ENCODE measurements at places on chromosomes 7 and 10.

DNA sequence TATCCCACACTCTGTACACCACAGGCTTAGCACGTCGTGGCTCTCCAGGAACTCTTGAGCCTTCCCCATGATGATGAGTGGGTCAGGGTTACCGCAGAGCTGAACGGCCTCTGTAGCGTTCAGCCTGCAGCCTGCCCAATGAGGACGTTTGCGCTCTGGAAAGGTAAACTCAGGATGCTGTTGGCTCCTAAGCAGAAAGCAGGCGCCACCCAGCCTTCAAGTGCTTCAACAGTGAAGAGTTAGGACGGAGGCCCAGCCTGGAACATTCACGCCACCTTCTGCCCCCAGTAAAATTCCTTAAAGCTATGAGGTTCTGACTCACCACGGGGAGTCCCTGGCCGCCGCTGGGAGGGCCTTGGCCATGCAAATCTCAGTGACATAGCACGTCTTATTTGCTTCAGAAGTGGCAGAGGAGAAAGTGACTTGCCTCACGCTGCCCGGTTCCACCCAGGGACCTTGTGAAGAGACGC lies 161.5 kb upstream of the SH2B2 start:
- H3K27me3 ChIP-seq: no peaks in the 10 kb centered on the region
- peaks cover 12% of the 10 kb centered on the region for H3K4me1 ChIP-seq
- H3K36me3 ChIP-seq: peaks cover 3% of the 10 kb centered on the region
- H3K27ac ChIP-seq: no peak overlapping the region

- H3K27ac ChIP-seq: peak overlapping the region; percentile 93
- no peaks in the 10 kb centered on the region for H3K36me3 ChIP-seq
- DNase-seq: peak; percentile 38
- H3K27me3 ChIP-seq: peaks cover 5% of the 10 kb centered on the region
These were observed 627 bp upstream of the FLNC start for GRCh38 chr7:128829391-128830166.

DNA sequence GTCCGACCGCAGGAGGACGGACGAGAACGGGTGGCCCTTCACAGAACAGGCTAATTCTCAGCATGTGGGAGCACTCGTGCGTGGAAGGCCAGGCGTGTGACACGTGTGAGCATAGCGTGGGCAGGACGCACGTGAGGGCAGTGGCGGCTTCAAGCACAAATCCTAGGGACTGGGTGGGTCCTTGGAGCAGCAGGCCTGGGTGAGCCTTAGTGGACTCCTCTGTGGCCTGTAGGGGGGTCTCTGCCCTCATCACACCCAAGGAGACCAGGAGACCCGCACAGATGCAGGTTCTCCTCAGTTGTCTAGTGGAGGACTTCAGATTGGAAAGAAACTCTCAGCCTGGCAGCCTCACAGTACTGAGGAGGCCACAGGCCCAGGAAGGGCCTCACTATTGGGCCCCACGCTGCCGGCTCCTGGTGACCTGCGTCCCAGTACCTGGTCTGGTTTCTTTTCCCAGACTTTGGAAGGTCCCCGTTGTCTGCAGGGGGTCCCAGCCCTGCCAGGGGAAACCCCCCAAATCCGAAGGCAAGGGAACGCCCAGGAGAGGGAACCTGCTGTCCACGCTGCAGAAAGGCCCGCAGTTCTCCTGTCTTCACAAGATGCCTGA lies 49.1 kb upstream of the FAM20C start:
- no peaks in the 10 kb centered on the region for H3K27me3 ChIP-seq
- DNase-seq: no peak
- H3K4me3 ChIP-seq: no peak overlapping the region
- H3K36me3 ChIP-seq: no peaks in the 10 kb centered on the region
- H3K4me1 ChIP-seq: peaks cover 8% of the 10 kb centered on the region

DNA sequence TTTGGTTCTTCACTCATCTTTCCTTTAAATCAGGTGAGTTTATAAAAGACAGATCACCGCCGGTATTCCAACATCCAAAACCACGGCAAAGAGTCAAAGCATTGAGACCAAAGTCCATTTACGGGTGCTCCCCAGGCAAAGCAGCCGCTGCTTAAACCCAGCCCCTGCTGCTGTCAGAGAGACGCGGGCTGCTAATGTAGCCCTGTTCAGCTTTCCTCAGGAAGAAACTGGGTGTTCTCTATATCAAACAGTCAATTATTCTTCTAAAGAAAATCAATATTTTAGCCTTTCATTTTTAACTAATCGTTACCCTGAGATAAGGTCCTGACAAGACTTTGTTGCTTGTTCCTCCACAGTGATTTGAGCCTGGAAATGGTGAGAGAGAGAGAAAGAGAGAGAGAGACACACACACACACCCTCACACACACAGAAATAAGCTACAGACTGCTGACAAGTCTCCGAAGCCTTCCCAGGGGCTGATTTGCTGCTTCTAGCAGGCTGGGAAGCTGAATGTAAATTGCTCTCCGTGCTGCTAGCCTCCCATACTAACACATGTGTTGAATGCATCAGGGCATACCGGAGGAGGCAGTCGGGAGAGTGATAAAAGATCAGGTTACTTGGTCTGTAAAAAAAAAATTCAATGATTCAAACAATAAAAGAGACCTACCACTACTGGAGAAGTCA lies 183.0 kb upstream of the ANK3 start:
- H3K27ac ChIP-seq: no peak overlapping the region
- H3K4me3 ChIP-seq: no peak overlapping the region
- peak; percentile 74 for DNase-seq
- H3K36me3 ChIP-seq: no peaks in the 10 kb centered on the region
- H3K4me1 ChIP-seq: no peaks in the 10 kb centered on the region

DNA sequence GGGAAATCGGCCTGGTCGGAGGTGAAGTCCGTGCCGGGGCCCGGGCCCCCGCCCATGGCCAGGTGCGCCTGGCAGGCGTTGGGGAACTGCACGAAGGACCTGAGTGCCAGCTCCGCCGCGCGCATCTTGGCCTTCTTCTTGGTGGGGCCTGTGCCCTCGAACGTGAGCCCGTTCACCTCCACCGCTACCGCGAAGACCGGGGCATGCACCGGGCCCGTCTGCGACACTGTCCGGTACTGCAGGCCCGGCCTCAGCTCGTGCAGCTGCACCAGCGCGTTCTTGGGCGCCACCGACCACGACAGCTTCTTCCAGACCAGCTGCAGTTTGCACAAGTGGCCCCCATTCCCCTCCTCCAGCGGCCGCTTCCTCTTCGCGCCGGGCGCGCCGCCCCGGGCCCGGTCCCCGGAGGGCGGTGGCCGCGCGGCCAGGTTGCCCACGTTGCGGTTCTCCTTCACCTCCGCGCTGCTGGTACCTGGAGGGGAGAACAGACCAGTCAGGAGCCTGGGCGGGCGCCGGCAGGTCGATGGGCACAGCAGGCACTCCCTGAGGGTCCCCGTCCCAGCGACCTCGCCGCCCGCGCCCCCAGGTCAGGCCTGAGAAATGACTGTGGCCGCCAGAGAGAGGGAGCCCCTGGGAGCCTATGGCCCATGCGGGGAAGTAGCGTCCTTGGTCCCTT lies 307.4 kb downstream of the WDR37 start:
- H3K27me3 ChIP-seq: peaks cover 7% of the 10 kb centered on the region
- peaks cover 5% of the 10 kb centered on the region for H3K4me1 ChIP-seq
- H3K36me3 ChIP-seq: no peaks in the 10 kb centered on the region
- no peak for DNase-seq
- no peak overlapping the region for H3K27ac ChIP-seq

DNA sequence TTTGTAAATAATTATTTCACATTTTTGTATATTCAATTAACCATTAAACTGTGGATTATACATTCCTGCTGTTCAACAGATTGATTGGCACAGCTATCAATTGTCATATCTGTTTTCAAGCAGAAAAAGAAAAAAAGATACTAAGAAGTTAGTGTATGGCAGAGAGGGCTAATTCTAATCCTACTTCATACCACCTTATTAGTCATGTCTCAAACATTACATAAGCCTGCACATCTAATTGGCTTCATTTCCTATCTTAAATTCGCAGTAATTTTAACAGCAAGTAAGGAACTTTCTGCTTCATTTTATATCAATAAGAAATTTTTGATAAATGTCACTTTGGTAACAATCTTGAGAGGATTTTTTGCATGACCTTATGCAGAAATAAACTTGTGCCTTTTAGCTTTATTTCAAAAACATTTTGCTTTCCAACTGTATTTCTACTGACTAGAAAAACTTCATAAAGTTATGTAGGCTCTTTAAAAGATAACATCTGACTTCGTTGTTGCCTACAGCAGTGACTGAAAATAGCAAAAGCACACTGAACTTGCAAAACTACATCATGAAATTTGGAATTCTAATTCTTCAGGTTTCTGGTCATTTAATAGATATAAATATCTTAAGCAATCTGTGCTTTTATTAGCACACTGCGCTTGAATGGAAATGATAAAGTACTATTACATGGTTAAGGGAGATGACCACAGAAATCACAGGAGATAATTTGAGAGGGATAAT lies 111.5 kb downstream of the SEMA3C start:
- DNase-seq: no peak
- H3K27ac ChIP-seq: no peak overlapping the region
- H3K4me3 ChIP-seq: no peak overlapping the region
- H3K4me1 ChIP-seq: no peaks in the 10 kb centered on the region

GRCh38 chr7:1829111-1829510 lies 159.0 kb downstream of the ELFN1 start:
- no peak overlapping the region for H3K27ac ChIP-seq
- no peak overlapping the region for H3K4me3 ChIP-seq
- H3K27me3 ChIP-seq: no peaks in the 10 kb centered on the region
- H3K36me3 ChIP-seq: no peaks in the 10 kb centered on the region
- no peak for DNase-seq

DNA sequence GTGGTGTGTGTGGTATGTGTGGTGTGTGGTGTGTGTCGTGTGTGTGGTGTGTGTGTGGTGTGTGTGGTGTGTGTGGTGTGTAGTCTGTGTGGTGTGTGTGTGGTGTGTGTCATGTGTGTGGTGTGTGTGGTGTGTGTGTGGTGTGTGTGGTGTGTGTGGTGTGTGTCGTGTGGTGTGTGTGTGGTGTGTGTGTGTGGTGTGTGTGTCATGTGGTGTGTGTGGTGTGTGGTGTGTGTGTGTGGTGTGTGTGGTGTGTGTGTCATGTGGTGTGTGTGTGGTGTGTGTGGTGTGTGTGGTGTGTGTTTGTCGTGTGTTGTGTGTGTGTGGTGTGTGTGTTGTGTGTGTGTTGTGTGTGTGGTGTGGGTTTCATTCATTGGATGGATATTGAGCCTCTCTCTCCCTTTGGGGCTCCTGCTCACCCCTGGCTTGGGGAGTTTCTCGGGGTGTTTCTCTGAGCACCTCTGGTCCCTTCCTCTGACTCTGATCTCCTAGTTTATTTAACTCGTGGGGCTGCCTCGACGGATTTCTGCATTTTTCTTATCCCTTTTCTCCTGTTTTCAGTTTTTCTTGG lies 145.8 kb downstream of the DNAJB6 start:
- H3K4me3 ChIP-seq: no peak overlapping the region
- H3K27ac ChIP-seq: no peak overlapping the region
- H3K36me3 ChIP-seq: no peaks in the 10 kb centered on the region
- no peaks in the 10 kb centered on the region for H3K4me1 ChIP-seq
- H3K27me3 ChIP-seq: no peaks in the 10 kb centered on the region
- no peak for DNase-seq

Measured in lung (tissue), 17 donors.